ENCODE measurements at places on chromosomes 12 and 14.

GRCh38 chr12:127888943-127889719 is 377.8 kb upstream of the TMEM132C start:
- DNase-seq: no peak

- DNase-seq: no peak
These were observed 21.0 kb upstream of the EMP1 start for GRCh38 chr12:13175499-13175898.

GRCh38 chr14:53004976-53005375 is 54.1 kb upstream of the FERMT2 start:
- DNase-seq: no peak

- no peak for DNase-seq
These were observed 60.5 kb downstream of the NUMB start for GRCh38 chr14:73397810-73398209.

GRCh38 chr12:56644654-56645053 is 1.1 kb downstream of the ATP5F1B start:
- DNase-seq: no peak

DNA sequence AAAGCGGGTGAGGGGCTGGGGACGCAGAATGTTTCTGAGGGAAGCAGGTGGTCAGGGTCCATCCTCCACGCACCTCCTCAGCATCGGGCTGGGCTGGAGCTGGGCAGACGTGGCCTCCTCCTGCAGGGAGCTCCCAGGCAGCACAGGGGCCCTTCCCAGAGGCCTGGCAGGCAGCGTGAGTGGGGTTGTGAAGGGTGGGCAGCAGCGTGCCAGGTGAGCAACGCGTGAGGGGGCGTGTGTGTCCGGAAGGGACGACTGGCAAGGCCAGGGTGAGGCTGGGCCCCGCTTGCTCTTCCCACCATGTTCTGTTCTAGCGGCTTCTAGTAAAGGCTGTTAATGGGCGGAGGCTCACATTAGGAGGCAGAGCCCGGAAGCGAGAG is 17.1 kb downstream of the ANKRD9 start:
- no peak for DNase-seq

DNA sequence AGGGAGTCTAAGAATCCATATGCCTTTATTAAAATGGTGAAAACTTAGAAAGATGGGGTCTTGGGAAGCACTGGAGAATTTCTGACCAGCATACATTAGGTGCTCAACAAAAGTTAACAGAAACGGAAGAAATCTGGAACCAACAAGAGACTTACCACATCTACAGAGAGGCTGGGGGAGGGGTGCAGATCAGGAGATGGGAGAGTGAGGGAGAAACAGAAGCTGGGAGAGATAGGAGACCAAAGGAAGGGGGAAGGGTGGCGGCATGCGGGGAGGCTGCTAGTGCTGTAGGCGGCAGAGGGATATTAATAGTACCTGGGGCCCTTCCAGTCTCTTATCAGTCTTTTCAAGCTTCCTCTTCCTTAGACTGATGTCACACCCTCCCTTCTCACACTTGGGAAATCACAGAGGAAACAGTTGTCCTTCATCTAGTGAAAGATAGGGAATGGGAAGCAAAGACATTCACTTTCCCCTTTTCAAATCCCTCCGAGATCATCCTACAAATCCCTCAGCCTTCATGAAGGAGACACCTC is 18.1 kb downstream of the ZBTB39 start:
- no peak for DNase-seq

All from stimulated activated CD4-positive, alpha-beta T cell treated with anti-CD3 and anti-CD28 coated beads, Interleukin-4, amount 100 ng/mL, for 1 hour (primary cell).